ENCODE measurements at places on chromosomes 11 and 22. TPM values are rescaled to one million over a fixed set of nuclear protein-coding genes. Genes with fewer than 3 reads are reported as not detected.

DNA sequence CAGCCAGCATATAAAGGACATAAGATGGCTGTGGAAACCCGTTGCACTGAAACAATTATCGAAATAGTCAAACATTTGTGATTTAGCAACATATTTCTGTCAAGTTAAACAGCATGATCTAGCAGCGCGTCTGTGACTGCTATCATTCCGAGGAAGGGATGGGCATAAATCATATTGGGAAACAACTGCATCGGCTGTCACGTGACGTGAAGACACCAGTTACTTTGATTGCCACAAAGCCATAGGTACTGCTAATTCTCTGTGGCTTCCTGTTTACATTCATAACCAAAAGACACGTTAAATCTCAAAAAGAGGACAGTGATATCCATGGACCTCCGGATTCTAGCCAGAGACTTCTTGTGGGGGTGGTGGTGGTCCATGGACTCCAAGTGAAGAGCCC, 87.8 kb downstream of the CACNA1I start:
- no peak for DNase-seq

DNA sequence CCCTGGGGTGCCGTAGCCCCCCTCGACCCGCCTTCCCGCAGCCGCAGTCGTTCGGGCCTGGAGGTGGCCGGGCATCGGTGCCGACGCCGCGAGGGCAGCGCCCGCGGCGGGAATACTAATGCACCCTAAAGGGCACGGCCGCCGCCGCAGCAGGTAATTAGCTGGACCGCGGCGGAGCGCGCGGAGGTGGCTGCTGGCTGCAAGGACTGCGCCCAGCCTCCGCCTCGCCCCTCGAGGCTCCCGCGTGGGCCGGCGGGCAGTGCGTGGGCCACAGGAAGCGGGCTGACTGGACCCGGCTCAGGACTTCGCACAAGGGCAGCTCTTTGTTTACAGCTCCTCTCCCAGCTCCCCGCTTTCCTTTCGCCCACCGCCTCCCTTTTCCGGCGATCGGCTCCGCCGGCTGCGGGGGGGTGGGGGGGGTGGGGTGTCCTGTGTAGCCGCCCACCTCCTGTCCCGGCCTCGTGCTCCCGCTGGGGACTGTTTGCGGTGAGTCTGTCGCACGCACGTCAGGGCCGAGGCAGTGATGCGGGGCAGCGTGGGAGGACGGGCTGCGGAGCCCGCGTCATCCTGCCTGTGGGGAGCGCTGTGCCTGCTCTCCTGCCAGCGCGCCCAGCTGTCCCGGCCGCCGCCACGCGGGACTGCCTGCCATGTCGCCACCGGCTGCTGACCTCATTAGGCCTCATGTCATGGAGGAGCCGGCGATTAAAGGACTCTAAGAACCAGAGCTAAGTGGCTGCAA, 53.2 kb downstream of the GRIK4 start:
- DNase-seq: peak; percentile 46

DNA sequence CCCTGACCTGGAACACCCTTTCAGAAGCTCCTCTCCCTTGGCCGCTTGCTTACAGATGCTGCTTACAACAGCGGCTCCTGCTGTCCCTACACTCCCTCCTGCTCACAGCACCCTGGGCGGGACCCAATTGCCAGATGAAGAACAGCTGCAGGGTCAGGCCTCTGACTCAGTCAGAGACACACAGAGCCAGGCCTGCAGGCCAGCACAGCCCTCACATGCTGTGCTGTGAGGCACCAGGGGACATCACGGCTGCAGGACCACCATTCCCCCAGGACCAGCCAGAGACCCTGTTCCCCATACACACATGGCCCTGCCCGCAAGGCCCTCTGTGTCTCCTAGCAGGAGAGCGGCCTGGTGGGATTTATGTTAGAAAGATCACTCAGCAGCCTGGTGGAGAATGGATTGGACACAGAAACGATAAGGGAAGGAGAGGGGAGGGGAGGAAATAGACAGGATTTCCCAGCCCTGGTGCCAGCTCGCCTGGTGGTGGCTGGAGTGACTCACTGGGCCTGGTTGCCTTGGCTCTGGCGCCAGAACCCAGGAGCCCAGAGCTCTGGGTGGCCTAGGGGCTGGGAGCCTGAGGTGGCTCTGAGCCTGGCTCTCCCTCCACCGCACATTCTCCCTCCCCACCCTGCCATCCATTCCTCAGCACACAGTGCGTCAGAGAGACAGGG, 6.7 kb downstream of the CAPN5 start:
- DNase-seq: peak; percentile 91

DNA sequence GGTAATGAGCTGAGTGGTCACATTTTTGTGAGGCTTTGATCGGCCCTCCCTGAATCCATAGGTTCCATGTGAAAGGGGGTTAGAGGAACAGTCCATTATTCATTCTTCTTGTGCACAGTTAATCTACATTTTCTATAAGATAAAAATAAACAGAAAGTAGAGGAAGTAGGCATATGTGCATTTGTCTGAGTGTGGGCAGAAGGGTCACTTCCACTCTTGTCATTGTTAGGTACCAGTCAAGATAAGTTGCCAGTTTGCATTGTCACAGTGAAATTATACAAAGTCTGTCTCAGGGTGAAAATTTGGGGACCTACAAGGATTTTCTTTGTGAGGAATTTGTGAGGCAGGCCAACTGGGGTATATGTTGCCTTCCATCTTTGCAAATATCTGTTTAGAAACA, 4.6 kb upstream of the APOL4 start:
- DNase-seq: no peak

DNA sequence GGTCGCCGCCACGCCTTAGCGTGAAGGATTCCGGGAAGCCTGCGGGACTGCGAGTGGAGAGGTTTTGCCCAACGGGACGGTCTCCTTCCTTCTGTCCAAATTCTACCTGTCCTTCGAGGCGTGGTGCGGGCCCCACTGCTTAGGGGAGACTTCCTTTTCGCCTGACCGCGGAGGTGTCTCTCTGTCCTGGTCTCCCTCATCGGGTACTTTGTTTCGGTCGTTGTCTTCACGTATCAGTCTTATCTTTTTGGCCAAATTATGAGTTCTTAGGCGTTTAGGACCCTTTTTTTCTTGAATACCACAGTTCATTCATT, 388 bp downstream of the HINFP start:
- DNase-seq: no peak

DNA sequence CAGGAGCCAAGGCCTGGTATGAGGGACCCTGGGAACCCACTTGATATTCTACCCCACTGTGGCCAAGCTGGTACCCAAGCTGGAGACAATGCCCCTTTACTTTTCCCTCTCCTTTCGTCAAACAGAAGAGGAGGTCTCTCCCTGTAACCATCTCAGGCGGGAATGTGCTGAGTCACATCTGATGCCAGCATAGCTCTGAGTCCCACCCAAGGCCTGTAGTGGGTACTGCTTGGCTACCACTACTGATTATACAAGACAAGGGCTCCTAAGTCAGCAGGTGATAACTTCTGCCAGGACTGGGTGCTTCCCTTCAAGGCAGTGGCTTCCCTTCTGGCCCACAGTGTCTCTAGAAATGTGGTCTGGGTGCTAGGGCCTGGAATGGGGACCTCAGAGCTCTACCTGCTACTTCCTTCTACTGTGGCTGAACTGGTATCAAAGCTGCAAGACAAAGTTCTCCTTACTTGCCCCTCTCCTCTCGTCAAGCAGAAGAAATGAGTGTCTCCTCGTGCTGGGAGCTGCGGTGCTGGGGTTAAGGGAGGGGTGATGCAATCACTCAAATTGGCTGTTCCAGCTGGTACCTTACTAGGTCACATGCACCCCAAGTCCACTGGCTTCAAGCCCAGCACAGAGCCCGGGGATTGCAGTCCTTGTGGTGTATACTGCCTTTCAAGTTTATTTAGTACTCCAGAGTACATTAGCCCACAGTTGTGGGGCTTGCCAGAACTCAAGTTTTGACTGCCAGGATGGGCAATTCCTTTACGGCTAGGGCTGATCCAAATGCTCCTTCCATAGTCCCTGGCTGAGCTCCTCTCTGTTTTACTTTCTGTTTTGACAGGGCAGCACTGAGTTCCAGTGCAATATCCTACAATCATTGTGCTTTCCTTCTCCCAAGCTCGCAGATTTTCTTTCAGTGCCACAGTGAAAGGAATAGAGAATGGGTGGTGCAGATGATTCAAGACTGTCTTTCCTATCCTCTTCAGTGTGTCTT, 419.7 kb upstream of the CNTN5 start:
- no peak for DNase-seq

GRCh38 chr22:27745809-27746208, 55.7 kb downstream of the MN1 start:
- DNase-seq: no peak

DNA sequence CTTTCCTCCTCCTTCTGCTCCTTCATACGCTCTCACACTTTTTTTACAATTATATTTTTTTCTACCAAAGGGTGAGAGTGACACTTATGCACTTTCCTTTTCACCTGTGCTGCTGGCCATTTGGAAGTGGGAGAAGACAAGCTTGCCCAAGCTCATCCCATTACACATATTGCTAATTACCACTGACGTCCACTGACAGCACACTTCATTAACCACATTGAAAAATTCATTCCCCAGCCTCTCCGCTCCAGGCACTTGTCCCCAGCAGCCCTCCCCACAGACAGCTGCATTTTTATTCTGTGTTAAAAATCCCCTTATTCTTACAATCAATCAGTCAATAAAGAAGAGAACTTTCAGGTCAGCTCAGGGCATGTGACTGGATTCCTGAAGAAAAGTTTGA, 175.1 kb downstream of the LRRC4C start:
- no peak for DNase-seq

- no peak for DNase-seq
These were observed 745.0 kb downstream of the NTM start for GRCh38 chr11:132115454-132115853.

DNA sequence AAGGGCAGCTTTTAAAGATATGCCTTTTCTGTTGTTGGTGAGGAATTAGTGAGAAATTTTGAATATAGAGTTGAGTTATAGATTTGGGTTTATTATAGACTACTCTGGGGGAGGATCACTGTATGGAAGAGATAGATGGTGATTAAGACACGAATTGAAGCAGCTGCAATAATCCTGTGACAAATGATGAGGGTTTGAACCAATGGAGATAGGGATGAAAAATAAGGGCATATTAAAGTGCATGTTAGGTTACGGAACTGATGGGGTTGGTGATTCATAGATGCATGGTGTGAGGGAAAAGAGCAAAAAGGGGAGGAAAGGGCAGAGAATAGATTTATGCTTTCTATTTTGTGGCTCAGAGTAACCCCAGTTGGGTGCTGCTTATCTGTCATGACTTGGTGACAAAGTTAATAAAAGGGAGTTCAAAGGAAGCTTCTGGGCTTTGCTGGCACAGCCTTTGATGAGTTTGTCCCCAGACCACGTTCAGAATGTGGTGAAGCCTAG, 11.8 kb downstream of the C11orf87 start:
- no peak for DNase-seq

DNA sequence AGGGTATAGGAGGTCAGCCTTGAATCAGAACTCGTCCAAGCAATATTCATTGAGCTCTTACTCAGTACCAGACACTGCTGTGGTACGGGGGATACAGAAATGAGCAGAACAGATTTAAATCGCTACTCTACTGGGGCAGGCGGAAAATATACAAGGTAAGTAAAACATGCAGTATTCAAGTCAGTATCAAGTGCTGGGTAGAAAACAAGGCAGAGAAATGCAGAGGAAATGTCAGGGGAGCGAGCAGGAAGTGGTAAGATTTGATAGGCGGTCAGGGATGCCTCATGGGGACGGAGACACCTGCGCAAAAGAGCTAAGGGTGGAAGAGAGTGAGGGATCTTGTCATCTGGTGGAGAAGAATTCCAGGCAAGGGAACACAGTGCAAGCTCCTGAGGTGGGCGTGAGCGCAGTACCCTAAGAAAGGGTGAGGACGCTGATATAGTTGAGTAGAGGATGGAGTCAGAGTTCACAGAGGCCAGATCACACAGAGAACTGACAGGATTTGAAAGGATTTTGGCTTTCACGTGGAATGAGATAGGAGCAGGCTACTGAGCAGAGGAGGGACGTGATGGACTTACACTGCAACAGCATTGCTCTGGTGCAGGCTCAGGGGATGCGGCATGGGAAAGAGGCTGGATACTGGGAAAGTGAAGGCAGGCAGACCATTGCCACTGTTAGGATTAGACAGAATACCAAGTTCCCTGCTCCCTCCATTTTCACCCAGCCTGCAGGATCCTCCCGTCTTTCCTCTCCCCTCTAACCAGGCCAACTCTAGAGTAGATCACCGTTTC, 35.8 kb downstream of the SC5D start:
- DNase-seq: no peak

DNA sequence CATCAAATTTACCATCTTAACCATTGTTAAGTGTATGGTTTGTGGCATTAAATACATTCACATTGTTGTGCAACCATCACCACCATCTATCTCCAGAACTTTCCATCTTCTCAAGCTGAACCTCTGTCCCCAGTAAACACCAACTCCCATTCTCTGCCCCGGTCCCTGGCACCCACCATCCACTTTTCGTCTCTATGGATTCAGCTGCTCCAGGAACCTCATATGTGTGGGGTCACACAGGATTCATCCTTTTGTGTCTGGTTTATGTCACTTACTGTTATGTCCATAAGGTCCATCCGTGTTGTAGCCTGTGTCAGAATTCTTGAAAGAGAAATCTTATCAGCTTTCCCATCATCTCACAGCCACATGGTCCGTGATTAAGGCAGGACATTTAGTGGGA, 16.3 kb downstream of the TSPAN32 start:
- DNase-seq: no peak

- no peak for DNase-seq
These were observed 95.8 kb upstream of the ALKBH3 start for GRCh38 chr11:43784866-43785265.

DNA sequence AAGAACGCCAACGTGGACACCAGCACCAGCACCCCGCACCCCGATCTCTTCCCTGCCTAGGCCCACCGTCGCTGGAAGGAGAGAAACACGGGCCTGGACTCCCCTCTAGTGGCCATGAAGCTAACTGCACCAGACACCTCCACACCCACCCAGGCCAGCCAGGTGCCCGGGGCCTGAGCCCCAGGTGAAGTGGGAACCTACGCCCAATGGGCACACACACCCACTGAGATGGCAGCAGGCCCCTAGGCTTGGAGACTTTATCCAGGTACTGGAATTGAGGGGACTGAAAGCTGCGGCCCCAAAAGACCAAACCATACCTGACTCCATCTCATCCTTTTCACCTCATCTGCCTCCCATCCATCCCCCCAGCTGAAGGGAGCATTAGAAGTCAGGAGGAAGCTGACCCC, 81.0 kb downstream of the BUD13 start:
- DNase-seq: peak; percentile 52

DNA sequence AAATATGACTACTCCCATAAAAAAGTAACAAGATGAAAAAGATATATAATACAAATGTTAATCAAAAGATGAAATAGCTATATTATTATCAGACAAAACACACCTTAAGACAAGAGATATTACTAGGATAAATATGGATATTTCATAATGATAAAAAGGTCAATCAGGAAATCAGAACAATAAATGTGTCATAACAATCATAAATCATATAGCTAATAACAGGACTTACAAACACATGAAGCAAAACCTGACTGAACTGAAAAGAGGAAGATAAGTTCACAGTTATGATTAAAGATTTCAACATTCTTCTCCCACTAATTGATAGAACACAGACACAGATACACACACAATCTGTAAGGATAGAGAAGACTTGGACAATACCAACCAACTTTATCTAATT, 47.2 kb downstream of the EIF3M start:
- DNase-seq: peak; percentile 2

Gene UBQLNL
- not detected for polyA plus RNA-seq

Gene SYT12
- 0.01 TPM for polyA plus RNA-seq

Gene LRRC56
- polyA plus RNA-seq: 2.7 TPM

Gene FGF3
- polyA plus RNA-seq: not detected

Gene GSTT2B
- not detected for polyA plus RNA-seq

Gene SERHL2
- 2.4 TPM for polyA plus RNA-seq

Gene KRTAP5-1
- 2.0 TPM for polyA plus RNA-seq

Gene CDC42EP2
- polyA plus RNA-seq: 10.4 TPM

Gene TEX12
- polyA plus RNA-seq: 0.13 TPM

Gene ANO9
- polyA plus RNA-seq: 363 TPM

Gene HTR3B
- polyA plus RNA-seq: not detected

Gene OR10A2
- not detected for polyA plus RNA-seq

Gene C11orf21
- 0.58 TPM for polyA plus RNA-seq

Data from small intestine (tissue), 16 donors.